HepG2 (cell line): ENCODE measurements at places on chromosomes 16 and 17. TPM values are rescaled to one million over a fixed set of nuclear protein-coding genes. Genes with fewer than 3 reads are reported as not detected.

GRCh38 chr16:80703131-80704071, 101.0 kb downstream of the CDYL2 start:
- H3K4me1 ChIP-seq, result no peaks in the 10 kb centered on the region
- no peaks in the 10 kb centered on the region for H3K27me3 ChIP-seq
- H3K36me3 ChIP-seq, result no peaks in the 10 kb centered on the region
- no peak overlapping the region for H3K4me3 ChIP-seq
- DNase-seq, result no peak

DNA sequence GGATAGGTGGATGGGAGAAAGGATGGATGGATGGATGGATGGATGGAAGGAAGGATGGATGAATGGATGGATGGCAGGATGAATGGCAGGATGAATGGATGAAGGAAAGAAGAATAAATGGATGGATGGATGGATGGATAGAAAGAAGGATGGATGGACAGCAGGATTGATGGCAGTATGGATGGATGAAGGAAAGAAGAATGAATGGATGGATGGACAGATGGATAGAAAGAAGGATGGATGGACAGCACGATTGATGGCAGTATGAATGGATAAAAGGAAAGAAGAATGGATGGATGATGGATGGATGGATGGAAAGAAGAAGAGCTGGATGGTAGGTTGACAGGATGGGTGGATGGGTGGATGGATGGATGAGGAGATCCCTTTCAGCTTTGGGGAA, 9.2 kb upstream of the MYH10 start:
- H3K27me3 ChIP-seq, result no peaks in the 10 kb centered on the region
- peaks cover 56% of the 10 kb centered on the region for H3K4me1 ChIP-seq
- no peak overlapping the region for H3K4me3 ChIP-seq
- no peak for DNase-seq
- H3K27ac ChIP-seq, result no peak overlapping the region

SLFN14 gene
- not detected in 2 replicates for polyA plus RNA-seq

DNA sequence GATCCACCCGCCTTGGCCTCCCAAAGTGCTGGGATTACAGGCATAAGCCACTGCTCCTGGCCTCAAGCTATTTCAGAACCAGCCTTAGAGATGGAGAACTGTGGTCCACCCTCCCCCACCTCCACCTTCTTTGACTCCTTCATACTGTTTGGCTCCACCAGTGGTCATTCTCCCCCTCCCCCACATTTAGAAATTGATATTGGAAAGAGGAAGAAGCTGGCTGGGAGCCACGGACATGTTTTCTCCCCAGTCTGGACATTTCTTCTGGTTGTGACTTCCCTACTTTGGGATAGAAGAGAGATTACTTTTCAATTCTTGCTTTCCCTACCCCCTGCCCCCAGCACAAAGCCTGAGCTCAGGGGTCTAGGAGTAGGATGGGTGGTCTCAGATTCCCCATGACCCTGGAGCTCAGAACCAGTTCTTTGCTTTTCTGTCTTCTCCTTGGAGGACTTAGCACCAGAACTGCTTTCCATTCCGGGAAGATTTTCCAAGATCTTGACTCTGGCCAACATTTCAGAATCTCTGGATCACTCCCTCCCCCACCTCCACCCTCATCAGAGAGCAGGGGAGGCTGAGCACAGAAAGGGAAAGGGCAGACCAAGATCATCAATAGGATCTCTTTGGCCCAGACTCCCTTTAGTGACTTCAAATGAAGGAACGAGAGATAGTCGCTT, 16.3 kb downstream of the CAVIN1 start:
- DNase-seq, result no peak
- H3K27me3 ChIP-seq, result no peaks in the 10 kb centered on the region
- H3K4me1 ChIP-seq, result 0 out of 2 replicates have a peak, but pooled peaks cover 8% of the 10 kb centered on the region
- peaks cover 8% of the 10 kb centered on the region for H3K36me3 ChIP-seq
